ENCODE measurements at places on chromosomes 12 and 14. TPM values are rescaled to one million over a fixed set of nuclear protein-coding genes. Genes with fewer than 3 reads are reported as not detected.

Gene TEX52
- total RNA-seq, result not detected

Gene KLRC2
- total RNA-seq, result not detected

DNA sequence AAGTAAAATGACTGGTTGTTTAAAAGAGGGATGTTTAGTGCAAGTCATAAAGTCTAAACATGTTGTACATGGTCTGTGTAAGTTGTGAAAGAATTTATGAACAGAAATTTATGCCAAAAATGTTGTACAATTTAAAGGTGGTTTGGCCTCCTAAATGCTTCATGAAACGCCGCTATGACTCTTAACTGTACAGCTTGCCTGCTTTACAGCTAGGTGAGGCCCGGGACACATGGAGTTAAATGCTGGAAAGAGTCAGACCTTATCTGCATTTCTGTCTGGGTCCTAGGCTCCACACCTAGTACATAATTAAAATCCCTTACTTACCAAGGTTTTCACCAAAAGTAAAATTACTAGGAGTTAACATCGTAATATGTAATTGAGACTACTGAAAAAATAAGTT lies 28.4 kb upstream of the B4GALNT1 start:
- no peak for DNase-seq

DNA sequence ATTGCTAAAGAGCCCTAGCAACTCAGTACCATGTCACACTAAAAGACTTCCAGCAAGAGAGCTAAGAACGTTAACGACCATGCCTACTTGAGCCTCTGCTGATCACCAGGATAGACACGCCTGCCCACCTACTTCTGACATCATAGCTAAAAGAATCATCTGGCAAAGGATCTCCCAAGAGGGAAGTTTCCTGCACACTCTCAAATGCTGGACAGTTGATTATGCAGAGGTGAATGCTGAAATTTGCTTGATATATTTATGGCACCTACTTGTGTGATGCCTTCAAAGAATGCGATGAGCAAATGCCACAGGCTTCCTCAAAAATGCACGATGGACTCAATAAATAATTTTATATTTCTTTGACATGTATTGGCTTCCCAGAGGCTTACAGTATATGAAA lies 113.6 kb downstream of the GALC start:
- no peak for DNase-seq

GRCh38 chr14:101226603-101227425 lies 323.3 kb upstream of the RTL1 start:
- no peak for DNase-seq

DNA sequence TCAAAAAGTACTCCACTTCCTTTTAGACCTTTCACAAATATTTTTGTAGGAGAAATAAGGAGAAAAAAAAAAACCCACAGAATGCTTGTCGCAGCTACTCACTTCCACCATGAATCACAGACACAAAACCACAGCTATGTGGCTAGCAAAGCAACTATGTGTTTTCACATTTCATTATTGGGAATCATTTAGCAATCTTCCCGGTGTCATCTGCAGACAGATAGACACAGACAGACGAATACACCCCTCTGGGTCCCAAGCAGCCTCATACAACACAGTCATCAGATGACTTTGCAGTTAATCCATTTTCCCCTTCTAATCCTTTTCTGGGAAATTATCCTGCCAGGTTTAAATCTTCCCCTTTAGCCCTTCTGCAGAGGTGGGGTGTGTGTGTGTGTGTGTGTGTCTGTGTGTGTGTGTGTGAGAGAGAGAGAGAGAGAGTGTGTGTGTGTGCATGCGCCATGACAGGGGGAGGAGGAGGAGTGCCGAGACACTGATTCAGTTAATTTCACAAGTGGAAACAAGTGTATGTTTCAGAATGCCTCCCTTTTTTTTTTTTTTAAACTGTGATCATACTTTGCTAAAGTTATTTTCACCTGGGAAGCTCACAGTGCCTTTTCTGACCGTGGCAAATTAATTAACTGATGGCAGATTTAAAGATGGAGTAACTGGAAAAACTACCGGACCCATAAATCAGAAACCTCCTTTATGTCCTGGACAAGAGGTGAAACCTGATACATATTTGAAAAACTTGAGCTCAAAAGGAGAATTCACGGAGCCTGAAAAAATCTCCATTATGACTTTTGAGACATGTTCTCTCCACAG lies 39.9 kb downstream of the LTBP2 start:
- no peak for DNase-seq

DNA sequence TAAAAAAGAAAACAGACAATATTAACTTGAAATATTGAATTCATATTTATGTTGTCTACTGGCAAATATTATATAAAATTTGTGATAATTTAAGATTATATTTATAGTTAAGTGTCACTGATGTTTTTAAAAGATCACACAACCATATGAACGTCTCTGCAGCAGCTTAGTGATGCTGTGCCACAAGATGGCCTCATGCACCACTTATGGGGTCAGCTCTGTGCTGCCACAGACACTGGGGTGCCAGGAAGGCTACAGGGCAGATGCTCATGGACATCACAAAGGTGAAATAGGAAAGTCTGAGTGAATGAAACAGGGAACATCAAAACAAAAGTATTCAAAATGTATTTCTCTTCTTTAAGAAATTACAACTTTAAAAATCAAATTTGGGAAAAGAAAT lies 13.1 kb downstream of the ATXN3 start:
- DNase-seq, result no peak

Gene OTX2
- total RNA-seq, result not detected

DNA sequence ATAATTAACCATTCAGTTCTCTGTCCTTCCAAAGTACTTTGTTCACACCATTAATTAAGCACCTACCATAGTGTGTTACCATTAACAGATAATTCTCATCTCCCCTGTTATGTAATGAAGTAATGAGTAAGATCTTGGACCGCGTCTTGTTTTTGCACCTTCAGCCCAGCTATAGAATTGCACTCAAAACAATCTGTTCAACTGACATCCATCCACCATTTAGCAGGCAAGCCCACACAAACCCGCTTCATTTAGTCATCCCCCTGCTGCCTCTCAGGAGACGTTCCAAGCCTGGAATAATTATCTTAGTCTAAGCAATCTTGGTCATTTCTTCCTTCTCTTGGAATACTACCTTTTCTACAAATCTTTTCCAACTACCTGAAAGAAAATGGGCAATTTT lies 74.4 kb downstream of the DUSP16 start:
- DNase-seq, result no peak

DNA sequence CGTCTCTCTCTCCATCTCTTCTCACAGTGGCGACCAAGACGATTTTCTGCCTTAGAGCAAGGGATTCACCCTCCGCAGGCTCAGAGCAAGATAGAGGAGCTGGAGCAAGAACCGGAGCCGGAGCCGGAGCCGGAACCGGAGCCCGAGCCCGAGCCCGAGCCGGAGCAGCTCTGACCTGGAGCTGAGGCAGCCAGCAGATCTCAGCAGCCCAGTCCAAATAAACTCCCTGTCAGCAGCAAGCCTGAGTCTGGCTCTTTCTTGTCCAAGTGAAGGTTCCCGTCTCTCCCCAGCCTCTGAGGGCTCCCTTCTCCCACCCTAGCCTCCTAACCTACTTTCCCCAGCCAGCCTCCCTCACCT lies 5.9 kb downstream of the LAG3 start:
- no peak for DNase-seq

Gene CMTM5
- not detected for total RNA-seq

Gene SYCP3
- total RNA-seq, result not detected

DNA sequence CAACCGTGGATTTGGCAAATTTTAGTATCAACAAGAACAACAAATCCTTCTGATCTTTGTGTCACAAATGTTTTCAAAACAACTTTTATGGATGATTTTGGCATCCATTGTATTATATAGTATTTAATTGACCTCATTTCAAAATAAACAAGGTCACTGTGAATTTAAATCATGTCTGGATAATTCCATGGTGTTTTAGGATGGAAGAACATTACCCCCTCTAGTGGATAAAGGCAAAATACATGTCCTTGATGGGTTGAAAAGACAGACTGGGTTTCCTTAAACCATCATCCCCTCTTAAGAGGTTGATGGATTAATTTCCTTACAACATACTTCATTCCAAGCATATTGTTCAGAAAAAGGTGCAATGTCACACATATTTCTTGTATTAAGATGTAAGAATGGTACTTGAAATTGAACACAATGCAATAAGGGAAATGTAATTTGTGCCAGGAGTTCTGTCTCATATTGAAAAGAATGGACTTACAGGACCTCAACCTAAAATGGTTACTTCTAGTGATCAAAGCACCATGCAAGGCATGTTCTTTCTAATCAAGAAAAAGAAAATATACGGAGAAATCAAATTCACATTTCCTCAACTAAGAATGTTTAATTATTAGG lies 352.0 kb downstream of the BCAT1 start:
- no peak for DNase-seq

DNA sequence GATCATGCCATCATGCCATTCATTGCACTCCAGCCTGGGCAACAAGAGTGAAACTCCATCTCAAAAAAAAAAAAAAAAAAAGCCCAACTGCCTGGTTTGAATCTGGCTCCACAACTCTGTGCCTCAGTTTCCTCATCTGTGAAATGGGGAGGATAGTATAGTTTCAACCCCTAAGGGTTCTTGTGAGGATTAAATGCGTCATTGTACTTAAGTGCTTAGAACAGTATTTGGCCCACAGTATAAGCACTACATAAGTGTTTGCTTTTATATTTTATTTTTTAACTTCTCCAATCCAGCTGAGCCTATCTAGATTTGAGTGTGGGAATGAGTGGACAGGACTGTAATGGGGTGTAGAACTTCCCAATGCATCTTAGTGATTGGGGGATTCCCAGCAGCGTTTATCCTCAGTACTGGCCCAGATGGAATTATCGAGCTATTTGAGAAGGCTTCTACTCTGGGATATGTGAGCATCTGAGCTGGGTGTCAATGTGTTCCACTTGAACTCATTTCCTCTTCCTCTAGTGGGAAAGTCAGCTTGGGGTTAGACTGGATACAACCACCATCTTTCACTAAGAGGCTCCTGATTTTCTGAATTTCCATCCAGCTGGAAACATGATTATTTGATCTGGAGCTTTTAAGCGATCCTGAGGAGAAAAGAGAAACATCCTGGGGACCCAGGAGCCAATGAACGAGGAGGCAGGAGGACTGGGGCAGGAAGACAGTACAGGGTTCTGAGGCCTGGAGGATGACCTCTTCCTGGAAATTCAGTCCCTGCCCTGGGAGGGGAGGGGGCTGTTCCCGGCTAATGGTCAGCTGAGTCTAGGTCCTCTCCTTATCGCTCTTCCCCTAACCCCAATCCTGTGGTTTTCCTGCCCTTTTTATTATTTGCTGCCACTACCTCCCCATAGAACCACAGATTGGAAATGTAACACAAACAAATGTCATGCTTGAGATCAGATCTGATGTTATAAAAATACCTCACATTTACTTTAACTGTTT lies 9.3 kb upstream of the ESPL1 start:
- DNase-seq, result no peak

Gene KITLG
- 9.0 TPM for total RNA-seq

DNA sequence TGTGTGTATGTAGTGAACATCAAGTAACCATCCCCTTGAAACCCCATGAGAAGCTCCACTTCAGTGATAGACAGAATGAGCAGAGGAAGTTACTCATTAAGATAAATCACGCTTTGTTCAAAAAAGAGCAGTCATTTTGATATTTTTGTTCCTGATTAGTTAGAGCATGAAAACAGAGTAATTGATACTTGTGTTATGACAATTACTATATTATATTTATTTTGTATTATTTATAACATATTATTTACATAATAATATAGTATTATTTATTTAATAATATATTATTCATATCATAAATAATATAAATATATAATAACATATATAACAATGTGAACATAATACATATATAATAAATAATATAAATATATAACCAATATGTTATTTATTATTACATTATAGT lies 580.9 kb downstream of the SOX5 start:
- DNase-seq, result no peak

Gene ENDOU
- total RNA-seq, result 0.24 TPM

GRCh38 chr12:21172079-21172478 lies 41.1 kb downstream of the SLCO1B1 start:
- no peak for DNase-seq

DNA sequence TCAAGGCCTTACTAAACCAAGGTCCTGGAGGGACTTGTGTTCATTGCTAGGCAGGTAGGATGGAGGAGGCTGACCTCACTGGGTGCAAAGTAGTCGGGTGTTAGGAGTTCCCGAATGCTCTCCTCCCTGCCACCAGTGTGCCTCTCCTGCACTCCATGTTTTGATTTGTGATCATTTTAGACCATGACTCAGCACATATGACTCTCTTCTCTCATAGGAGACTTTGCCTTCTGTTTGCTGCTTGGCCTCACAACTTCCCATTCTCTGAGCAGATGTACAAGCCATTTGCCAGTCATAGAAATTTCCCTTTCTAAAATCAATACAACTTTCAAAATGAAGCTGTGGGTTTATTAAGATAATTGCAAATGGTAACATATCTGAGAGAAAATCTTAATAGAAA lies 46.6 kb upstream of the LRIG3 start:
- DNase-seq, result no peak
